ENCODE measurements at places on chromosomes 6 and 20. TPM values are rescaled to one million over a fixed set of nuclear protein-coding genes. Genes with fewer than 3 reads are reported as not detected.

DNA sequence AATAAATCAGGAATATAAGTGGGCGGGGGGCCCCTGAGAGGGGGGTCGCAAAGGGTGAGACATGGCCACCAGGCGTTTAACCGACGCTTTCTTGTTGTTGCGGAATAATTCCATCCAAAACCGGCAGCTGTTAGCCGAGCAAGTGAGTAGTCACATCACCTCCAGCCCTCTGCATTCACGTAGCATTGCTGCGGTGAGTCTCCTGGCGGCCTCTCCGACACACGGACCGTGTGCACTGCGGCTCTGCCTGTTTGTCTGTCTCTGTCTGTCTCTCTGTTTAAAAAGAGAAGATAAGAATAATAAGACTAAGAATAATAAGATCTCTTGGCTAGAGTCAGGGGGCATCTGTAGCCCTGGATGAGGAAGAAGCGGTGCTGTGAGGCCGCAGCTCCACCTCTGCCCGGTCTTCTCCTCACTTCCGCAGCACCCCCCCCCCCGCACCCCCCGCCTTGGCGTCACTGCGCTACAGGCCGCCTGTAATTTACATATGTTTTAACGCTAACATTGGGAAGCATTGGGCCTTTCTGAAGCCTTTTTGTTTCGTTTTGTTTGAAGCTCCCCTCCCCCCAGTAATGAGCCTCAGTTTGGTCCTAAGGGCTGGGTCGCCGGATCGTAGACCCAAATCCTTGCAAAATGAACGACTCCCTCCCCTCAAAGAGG is 993 bp downstream of the STX16 start:
- peak; percentile 89 for DNase-seq

DNA sequence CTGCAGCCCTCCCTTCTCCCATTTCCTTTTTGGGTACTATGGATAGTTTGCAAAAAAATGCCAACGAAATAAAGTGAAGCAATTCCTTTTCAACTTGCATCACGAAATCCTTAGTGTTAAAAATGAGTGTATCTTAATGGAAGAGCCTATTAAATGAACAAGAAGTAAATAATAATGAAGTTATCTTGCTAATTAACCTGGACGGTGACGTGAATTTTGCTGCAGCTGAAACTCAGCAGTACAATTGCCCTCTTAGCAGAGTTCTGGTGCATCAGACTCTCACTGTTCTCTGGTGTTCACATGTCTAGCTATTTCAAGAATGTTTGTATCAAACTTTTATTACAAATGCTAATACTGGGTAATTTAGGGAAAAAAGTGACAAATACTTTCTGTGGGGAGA is 119.7 kb upstream of the HDAC2 start:
- no peak for DNase-seq

DNA sequence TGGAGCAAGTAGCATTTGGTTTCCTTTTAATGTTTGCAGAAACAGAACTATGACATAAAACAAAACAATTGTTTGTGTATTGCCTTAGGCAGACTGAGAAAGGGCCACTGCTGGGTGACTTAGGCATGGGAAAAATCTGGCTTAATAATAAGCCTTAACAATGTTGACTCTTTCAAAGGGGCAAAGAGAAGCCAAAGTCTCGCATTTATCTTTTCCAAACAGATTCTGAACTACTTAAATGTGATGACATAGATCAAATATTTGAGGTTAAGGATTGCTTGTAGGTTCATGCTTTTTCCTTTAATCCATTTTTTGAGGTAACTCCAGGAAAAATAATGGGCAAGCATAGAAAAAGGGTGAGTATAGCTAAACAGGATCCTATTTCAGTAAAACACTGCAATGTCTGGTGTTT is 39.6 kb downstream of the ADAT2 start:
- DNase-seq, result no peak

DNA sequence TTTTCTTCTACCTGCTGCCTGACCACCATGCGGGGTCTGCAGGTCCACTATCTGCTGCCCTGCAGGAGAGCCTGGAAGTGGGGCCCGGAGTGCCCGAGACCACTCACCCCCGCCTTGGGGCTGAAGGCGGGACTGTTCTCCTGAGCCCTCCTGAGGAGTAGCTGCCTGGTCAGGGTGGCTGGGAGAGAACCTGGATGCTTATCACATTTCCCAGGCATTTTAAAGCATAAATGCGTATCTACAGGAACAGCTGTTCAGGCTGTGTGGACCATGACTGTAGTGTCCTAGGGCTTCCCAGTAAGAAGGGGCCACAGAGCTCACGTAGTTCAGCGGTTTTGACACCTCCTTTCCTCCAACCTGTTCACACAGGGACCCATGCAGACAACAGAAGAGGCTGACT is 123.3 kb downstream of the AGPAT4 start:
- DNase-seq, result no peak

- no peak for DNase-seq
Measured at GRCh38 chr6:14466278-14466677, 348.7 kb downstream of the CD83 start.

- DNase-seq, result no peak
Measured at GRCh38 chr20:3728354-3728753, 4.1 kb upstream of the HSPA12B start.

- DNase-seq, result peak; percentile 7
Measured at GRCh38 chr6:91340896-91341395, 754.1 kb upstream of the MAP3K7 start.

DNA sequence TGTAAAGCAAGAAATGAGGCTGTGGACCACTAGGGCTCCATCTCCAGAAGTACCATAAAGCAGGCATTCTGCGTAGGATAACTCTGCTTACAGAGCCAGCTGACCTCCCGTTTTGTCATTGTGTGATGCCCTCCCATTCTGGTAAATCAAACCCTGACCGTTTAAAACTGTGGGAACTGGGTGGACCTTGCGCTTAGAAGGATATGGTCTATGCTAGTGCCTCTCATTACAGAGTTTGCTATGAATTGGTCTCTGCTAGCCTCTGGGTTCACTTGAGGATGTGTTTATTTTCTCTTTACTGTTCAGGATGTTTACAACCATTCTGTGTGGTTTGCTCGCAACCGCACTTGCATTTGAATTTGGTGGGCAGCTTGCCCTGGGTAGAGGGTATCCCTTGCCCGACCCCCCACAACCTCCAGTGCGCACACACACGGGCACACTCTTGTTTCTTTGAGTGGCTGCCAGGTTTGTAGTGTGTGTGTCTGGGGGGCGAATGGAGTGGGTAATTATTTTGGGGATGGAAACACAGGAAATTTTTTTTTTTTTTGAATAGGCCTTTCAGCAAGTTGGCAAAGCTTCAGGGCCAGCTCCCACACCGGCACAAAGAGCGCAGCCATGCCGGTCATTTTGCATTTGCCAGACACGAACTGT is 198.3 kb downstream of the JARID2 start:
- no peak for DNase-seq

DNA sequence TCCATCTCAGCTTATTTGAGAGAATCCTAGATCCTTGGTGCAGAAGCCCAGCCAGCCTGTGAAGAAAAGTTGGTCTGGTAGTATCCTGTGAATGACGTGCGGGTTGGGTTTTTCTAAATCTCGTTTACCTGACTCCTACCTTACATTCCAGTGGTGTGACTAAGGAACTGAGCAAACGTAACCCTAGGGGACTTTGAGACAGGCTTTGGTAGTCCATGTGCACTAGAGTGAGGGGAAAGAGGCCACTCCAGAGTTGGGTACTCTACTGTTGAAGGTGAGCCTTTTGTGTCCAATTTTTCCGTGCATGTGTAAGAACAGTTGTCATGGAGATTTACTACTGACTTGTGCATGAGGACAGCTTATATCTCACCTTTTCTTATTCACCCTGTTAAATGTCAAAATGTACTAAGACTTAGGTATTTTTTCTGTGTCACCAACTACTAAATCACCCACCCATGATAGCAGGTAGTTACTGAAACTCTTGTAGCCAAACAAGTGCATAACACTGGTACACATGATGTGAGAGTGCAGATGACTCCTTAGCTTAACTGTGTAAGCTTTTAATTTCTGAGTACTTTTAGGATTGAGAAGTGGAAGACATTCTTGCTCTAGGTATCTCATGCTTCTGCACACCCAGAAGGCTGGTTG is 26.3 kb upstream of the PLCG1 start:
- no peak for DNase-seq

GRCh38 chr6:56624728-56625069 is 18.0 kb downstream of the DST start:
- DNase-seq, result no peak

GRCh38 chr20:33689973-33690372 is 3.8 kb upstream of the E2F1 start:
- DNase-seq, result no peak

DNA sequence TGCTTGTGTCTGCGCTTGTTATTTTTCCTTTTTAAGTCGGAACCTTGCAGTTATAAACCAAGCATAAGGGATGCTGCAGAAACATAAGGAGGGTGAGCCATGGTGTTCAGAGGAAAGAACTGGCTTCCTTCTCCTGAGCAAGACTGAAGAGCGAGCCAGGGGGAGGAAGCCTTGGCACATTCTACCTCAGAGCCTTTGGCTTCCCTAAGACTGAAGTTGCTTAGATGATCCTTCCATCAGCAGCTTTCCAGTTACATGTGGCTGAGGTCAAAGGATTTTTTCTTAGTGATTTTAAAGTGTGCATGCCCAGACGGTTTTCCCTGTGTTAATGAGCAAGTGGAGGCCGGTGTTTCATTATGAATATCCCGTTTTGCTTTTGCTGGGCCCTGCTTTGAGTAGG is 363.8 kb downstream of the DOK5 start:
- DNase-seq, result no peak

- DNase-seq, result no peak
Measured at GRCh38 chr6:88378639-88379038, 212.5 kb upstream of the CNR1 start.

DNA sequence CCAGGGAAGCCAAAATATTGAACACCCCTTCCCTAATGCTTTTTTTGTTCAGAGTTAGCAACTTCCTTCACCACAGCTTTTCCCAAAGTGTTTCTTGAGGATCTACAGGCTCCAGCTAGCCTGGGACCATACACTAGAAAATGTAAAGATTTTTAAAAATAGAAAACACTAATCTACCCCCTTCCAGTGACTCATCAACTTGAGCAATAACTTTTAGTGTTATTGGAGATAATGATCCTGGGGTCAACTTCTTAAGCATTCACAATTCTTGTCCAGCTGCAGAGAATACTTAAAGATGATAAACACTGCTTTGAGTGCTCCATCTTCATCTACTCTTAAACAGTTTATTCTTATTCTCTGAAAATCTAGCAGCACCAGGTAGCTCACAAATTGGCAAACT is 131.6 kb downstream of the COL9A1 start:
- DNase-seq, result no peak

- DNase-seq, result no peak
Measured at GRCh38 chr6:85385636-85386315, 64.1 kb upstream of the NT5E start.

DNA sequence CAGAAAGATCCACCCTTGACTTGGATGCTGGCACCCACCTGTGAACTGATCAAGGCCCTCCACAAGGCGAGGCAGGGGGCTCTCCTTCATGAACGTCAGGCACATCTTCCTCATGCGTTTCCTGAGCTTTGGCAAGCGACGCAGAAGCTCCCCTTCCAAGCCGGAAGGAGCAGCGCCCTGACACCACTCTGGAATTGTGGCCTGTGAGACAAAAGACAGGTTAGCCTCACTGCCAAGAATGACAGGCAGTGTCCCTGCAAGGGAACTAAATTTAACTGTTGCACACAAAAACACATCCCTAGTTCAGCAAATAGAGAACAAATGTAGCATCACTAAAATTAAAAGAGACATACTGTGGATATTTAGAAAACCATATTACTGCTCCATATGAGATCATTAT is 42.0 kb upstream of the LYRM2 start:
- DNase-seq, result no peak

GRCh38 chr6:14880052-14880451 is 365.8 kb upstream of the JARID2 start:
- DNase-seq, result no peak

Gene CLIC5
- 26.5 TPM for polyA plus RNA-seq

Gene DSP
- polyA plus RNA-seq, result 2.6 TPM

Gene EYA2
- polyA plus RNA-seq, result 2.1 TPM

Gene CALHM6
- polyA plus RNA-seq, result not detected

Gene NKAIN2
- polyA plus RNA-seq, result 6.3 TPM

Gene MYO6
- polyA plus RNA-seq, result 7.7 TPM

Measured in muscle of arm (tissue), 14 donors.